ENCODE measurements at places on chromosomes 6 and 20. TPM values are rescaled to one million over a fixed set of nuclear protein-coding genes. Genes with fewer than 3 reads are reported as not detected.

Gene CDSN
- total RNA-seq: not detected

Gene ABHD16B
- not detected for total RNA-seq

Gene SIRPA
- 50.7 TPM for total RNA-seq

Gene HSPA1L
- 2.0 TPM for total RNA-seq

Gene CASS4
- not detected for total RNA-seq

Gene OPRM1
- total RNA-seq: not detected

Gene HUS1B
- total RNA-seq: 0.17 TPM

Gene KIF25
- not detected for total RNA-seq

Gene RAB44
- not detected for total RNA-seq

Gene EDN1
- 1.2 TPM for total RNA-seq

Gene LRRN4
- total RNA-seq: 21.3 TPM

Gene PLN
- total RNA-seq: not detected

Gene FAM209A
- not detected for total RNA-seq

Gene DDX27
- 59.1 TPM for total RNA-seq

Gene MBOAT1
- total RNA-seq: 14.7 TPM

Gene GSTA2
- total RNA-seq: not detected

Gene RIPOR2
- 2.3 TPM for total RNA-seq

Gene MYH7B
- total RNA-seq: not detected

Gene CYP39A1
- 0.95 TPM for total RNA-seq

Gene USP49
- total RNA-seq: 3.1 TPM

Gene FOXC1
- 88.4 TPM for total RNA-seq

Gene HLA-F
- 59.2 TPM for total RNA-seq

Gene C6orf58
- total RNA-seq: 1.3 TPM

Gene MEI4
- not detected for total RNA-seq

Gene FAM83C
- total RNA-seq: not detected

Gene GNAS-AS1
- total RNA-seq: 5.2 TPM

Gene LPIN3
- total RNA-seq: 7.2 TPM

Gene CENPW
- total RNA-seq: 23.3 TPM

Gene SMLR1
- total RNA-seq: 1.1 TPM

Gene SSTR4
- not detected for total RNA-seq

Gene TENT5A
- 4.0 TPM for total RNA-seq

Gene ACSS1
- total RNA-seq: 17.6 TPM

Gene ADGB
- total RNA-seq: not detected

Gene ZKSCAN4
- 16.9 TPM for total RNA-seq

Gene LY6G5C
- 0.30 TPM for total RNA-seq

Gene MMS22L
- 4.8 TPM for total RNA-seq

Gene HDGFL1
- total RNA-seq: not detected

Gene SLC22A16
- not detected for total RNA-seq

Gene RPS6KA2
- total RNA-seq: 0.78 TPM

Gene KIF6
- not detected for total RNA-seq

Gene CST4
- 16.1 TPM for total RNA-seq

Gene GRM1
- 0.41 TPM for total RNA-seq

Gene HEY2
- 3.2 TPM for total RNA-seq

Gene TRIM26
- 73.6 TPM for total RNA-seq

Gene SNHG17
- 44.4 TPM for total RNA-seq

Gene SLC35D3
- not detected for total RNA-seq

Gene TSBP1
- total RNA-seq: not detected

Gene DLL1
- total RNA-seq: 0.49 TPM

Gene CRISP2
- total RNA-seq: not detected

Gene RNF39
- total RNA-seq: not detected

Gene DNMT3B
- total RNA-seq: 52.7 TPM

Gene RCAN2
- 1.8 TPM for total RNA-seq

Gene MGME1
- total RNA-seq: 22.7 TPM

Gene WFDC12
- total RNA-seq: not detected
